Activated CD8-positive, alpha-beta memory T cell treated with anti-CD3 and anti-CD28 coated beads, Interleukin-2, amount 10 ng/mL, durations not matched to agents 7 days and 5 days (primary cell): ENCODE measurements at places on chromosomes 1 and 21.

- peak; percentile 8 for DNase-seq
These were observed 50.2 kb upstream of the LRP8 start for GRCh38 chr1:53378061-53378460.

GRCh38 chr21:41594268-41594667, 86.3 kb upstream of the TMPRSS2 start:
- no peak for DNase-seq

- DNase-seq: no peak
These were observed 9.2 kb upstream of the TNNI1 start for GRCh38 chr1:201430776-201431175.

DNA sequence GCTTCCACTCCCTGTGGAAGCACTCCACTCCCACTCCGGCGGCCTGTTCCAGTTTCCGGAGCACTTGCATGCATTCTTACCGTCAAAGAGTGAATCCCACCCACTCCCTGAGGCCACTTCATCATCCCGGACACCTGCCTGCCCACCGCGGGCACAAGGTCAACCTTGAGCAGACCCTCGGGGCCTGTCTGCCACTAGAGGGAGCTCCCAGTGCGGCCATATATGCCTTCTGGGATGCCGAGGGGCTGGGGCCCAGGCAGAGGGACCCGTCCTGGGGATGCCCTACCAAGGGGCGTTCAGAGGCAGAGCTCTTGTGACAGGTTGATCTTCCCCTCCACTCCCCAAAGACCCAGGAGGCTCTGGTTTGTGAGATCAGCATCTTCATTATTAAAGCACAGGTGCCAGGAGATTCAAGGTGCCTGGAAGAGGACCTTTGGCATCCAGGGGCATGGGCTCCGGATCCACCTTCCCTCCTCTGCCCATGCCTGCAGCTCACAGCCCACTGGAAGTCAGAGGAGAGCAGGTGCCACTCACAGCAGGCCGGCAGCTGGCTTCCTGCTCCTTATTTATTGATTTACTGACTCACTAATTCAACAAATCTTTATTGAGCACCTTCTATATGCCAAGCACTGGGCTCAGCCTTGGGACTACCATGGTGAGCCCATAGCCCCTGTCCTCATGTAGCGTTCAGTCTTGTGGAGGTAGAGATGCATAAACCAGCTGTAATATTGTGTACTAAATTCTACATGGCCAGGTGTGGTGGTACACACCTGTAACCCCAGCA, 47.3 kb downstream of the UBIAD1 start:
- DNase-seq: peak; percentile 57

DNA sequence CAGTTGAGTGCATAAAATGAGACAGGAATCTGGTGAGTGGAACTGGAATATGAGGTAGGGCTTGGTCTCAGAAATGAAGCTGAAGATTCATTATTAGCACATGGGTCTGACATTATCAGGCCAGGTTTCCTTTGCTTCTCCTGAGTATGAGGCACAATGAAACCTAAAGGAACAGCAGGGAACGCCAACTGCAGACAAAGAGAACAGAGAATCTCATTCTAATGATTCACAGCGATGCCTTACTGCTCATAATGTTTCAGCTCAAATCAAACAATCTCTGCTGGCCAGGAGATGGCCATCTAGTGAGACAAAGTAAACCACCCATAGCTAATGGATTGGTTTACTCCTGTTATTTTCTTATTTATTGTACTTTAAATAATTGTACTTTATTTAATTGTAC, 133.5 kb downstream of the C1orf21 start:
- DNase-seq: no peak

DNA sequence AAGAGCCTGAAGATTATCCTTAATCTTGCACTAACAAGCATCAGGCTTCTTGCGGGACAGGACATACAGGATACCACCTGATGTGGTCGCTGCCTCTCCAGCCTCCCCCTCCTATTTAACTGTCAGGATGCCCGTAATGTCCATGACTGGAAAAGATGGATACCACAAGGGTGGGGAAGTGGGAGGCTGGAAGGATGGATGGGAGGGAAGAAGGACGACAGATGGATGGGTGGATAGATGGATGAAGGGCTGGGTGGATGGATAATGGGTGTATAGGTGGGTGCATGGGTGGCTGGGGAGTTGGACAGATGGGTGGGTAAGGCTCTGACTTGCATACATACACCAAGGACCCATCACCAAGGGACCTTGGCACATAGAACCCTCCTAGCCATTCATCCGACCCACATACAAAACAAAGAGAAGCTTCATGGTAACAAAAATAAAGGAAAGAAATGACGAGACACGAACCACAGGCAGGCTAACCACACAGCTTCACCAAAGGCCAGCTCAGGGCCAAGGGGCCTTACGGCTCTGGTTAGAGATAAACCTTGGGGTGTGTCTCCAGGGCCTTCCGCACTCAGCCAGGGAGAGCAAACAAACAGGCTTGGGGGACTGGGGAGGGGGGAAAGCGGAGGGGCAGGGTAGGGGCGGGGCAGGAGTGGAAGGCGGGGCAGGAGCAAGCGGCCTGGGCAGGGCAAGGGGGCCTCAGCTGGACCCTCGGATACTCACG, 50.5 kb downstream of the HSPG2 start:
- no peak for DNase-seq

DNA sequence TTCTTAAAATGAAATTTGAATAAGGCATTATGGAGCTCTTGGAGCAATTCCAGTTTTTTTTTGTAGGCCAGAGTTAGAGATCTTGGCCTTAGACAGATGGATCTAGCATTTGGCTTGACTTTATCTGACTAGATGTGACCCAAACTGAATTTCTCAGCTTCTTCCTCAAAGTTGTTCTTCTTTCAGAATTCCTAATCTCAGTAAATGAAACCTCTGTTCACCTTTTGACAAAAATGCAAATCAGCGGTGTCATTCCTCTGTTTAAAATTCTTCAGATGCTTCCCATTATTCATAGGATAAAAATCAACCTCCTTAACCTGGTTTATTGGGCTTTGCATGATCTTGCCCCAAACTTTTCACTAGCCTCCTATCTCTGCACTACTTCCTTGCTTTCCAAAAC, 177.6 kb downstream of the RASAL2 start:
- no peak for DNase-seq

GRCh38 chr1:227744668-227745067, 9.4 kb downstream of the SNAP47 start:
- DNase-seq: no peak

GRCh38 chr1:91200675-91201074, 178.8 kb upstream of the ZNF644 start:
- no peak for DNase-seq

DNA sequence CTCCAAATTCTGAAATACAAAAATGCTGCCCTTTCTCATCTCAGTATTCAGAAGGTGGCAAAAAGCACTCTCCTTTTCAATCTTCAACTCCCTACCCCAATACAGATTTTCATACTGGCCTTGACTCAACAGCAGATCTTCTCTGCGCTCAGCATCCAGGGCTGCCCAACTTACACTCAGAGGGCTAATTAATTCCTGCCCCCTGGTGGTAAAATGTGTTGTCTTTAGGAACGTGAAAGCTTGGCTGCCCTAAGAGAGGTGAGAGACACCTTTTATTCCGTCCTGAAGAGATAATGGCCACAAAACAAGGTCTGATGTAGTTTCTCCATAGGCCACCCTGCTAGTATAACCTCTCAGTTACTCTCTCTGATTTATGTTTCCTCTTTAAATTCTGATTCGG, 25.0 kb downstream of the KRTAP24-1 start:
- DNase-seq: no peak

GRCh38 chr1:211358685-211359084, 32.1 kb downstream of the TRAF5 start:
- no peak for DNase-seq

DNA sequence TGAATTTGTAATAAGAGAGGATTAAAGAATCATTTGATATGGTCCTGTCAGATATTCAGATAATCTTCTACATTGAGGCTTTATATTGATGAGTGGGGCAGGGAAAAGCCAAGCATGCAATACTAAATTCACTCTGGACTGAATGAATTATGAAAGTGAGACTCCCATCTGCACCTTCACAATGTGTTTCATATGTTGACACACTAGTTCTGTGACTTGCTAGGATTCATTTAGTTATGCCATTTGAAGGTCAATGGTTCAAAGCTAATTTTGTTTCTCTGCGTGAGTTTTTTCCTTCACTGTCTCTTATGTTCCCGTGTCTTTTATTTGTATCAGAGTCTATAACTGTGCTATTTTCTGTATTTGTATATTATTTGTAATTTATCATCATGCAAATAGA, 1332.5 kb downstream of the KCNT2 start:
- DNase-seq: no peak

- no peak for DNase-seq
These were observed 92.6 kb downstream of the ZNF281 start for GRCh38 chr1:200317236-200317635.

- DNase-seq: peak; percentile 46
These were observed at the start of gene CD84 for GRCh38 chr1:160579216-160579701. Gene CD84, minus strand, starts transcription at chr1:160579496. Its CDS starts 59 bp downstream, at chr1:160579437.

DNA sequence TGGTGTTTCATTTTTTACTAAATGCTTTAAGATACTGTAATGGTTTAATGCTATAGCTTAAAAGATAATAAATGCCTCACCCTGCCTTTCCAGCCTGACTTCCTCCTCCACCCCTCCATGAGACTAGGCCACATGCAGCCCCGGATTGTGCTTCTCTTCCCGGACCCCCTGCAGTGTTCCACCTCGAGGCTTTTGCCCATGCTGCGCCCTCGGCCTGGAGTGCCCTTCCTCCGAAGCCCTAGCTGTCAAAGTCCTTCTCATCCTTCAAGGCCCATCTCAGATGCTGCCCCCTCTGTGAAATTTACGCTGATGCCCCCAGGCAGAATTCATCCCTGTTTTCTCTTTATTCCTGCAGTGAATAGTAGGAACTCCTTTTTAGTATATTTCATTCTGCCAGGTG, 98.5 kb downstream of the ATP5PO start:
- no peak for DNase-seq

- no peak for DNase-seq
These were observed 128.5 kb upstream of the KIF26B start for GRCh38 chr1:245026247-245026646.

- DNase-seq: peak; percentile 86
These were observed at the start of gene CATSPERE for GRCh38 chr1:244461245-244462071. Gene CATSPERE, plus strand, starts transcription at chr1:244461273. Its CDS starts 157 bp downstream, at chr1:244461430.

GRCh38 chr1:58576727-58577653, at the start of gene TACSTD2:
Gene TACSTD2, minus strand, starts transcription at chr1:58577252. Its CDS starts 96 bp downstream, at chr1:58577156.
- DNase-seq: no peak

DNA sequence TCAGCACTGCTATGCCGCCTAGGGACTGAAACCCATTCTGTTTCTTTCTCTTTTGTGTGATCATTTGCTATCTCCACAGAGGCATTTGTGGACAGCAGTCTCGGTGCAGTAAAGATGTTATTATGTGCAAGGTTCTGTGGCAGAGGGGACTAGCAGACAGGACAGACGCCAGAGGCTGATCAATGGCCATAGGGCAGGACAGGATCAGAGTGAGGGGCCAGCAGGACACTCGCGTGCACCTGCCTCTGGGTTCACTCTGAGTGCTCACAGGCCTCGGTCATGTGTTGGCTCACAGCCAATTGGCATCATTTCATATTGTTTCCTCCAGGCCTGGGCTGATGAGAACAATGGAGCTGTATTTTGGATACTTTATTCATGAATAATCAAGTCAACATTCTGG, 212.6 kb downstream of the TGFB2 start:
- no peak for DNase-seq

DNA sequence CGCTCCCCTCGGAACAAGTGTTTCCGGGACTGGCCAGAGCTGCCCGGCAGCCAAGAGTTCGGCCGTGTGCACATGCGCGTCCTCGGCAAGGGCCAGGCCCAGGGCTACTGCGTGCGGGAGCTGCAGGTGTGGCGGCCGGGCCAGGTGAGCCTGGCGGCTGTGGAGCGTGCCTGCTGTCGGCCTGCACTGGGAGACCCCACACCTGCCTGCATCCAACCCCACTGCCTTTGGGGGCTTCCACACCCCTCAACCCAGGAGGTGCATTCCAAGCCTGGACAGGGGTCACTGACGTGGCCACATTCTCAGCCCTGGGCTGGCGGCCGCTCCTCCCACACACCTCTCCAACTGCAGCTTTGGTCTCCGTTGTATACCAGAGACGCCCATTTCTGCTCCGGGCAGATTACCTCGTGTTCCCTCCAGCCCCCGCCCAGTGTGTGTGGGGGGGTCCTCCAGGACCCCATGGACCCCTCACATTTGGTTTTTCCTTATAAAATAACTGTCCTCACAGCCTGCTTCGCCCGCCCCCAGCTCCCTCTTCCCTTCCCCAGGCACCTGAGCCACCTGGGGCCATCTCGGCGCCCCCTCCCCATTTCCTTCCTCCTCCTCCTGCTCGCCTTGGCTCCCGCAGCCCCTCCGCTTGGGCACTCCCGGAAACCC, 6.1 kb downstream of the RNF223 start:
- DNase-seq: no peak
